GM12864 (cell line): ENCODE measurements at places on chromosomes 11 and 22.

- DNase-seq = no peak
Observed at GRCh38 chr11:7272373-7272772, 20.7 kb downstream of the SYT9 start.

DNA sequence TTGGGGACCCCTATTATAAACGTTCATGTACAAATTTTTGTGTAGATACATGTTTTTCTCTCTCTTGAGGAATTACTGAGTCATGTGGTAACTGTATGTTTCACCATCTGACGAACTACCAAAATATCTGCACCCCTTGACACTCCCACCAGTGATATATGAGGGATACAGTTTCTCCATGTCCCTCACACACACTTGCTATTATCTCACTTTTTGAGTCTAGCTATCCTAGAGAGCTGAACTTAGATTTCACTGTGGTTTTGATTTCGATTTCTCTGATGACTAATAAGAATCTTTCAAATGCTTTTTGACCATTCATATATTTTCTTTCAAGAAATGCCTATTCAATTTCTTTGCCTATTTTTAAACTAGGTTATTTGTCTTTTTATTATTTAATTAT lies 200.2 kb downstream of the PGR start:
- DNase-seq = no peak

GRCh38 chr22:33854724-33855123 lies 65.6 kb downstream of the LARGE1 start:
- DNase-seq = no peak

GRCh38 chr22:46293577-46294260 lies 3.0 kb upstream of the GTSE1 start:
- DNase-seq = no peak

DNA sequence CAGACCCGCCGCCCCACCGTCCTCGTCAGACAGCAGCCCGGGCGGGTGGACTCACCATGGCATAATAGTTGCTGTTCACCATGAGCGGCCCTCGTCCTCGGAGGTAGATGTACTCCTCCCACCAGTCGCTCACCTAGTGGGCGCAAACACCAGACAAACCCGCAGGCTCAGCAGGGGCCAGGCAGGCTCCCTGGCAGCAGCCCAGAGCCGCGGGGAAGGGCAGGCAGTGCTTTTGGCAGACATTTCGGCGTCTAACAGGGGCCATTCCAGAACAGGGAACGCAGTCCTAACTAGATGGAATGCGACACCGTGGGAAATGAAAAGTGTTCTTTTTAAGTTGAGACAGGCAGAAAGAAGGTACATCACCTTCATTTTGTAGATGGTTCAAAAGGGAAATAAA lies 44.9 kb downstream of the CPT1A start:
- DNase-seq = no peak

DNA sequence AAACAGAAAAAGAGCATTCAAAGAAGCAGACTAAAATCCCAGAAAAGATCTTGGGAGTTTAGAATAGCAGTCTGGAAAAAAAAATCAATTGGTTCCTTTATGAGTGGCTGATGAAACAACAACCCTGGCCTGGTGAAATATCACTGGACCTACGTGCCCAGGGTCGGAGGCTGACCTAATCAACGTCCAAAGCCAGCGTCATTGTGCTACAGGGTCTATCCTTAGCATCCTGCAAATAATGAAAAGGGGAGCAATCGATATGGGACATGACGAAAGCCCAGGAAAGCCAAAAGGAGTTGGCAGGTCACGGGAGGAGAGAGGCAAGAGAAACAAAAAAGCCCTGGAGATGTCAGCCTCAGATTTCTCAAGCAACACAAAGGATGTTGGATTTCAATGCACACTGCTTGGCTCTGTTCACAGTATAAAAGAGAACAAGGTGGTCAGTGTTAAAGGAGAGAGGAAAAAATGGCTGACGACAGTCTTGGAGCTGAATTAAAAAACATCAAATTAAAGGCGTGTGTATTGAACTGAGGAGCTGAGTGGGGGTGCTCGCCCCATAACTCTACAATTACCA lies 148.8 kb downstream of the BLID start:
- DNase-seq = no peak

- no peak for DNase-seq
Observed at GRCh38 chr11:86158704-86159580, 85.6 kb upstream of the EED start.

DNA sequence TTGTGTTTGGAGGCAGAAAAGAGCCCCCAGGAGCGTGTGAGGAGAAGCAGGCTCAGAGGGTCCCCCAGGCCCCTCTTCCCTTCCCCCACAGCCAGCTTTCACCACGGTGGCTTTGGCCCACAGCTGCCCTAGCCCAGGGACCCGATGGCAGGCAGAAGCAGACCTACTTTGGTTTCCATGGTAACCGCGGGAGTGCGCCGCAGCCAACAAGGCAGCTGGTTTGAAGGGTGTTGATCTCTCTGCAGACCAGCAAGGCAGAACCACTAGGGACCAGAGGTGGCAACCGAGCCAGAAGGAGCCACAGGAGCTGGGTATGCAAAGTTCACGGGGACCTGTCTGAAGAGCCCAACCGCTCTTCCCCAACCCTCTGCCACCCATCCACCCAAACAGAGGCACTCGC lies 69.4 kb downstream of the BUD13 start:
- DNase-seq = no peak

DNA sequence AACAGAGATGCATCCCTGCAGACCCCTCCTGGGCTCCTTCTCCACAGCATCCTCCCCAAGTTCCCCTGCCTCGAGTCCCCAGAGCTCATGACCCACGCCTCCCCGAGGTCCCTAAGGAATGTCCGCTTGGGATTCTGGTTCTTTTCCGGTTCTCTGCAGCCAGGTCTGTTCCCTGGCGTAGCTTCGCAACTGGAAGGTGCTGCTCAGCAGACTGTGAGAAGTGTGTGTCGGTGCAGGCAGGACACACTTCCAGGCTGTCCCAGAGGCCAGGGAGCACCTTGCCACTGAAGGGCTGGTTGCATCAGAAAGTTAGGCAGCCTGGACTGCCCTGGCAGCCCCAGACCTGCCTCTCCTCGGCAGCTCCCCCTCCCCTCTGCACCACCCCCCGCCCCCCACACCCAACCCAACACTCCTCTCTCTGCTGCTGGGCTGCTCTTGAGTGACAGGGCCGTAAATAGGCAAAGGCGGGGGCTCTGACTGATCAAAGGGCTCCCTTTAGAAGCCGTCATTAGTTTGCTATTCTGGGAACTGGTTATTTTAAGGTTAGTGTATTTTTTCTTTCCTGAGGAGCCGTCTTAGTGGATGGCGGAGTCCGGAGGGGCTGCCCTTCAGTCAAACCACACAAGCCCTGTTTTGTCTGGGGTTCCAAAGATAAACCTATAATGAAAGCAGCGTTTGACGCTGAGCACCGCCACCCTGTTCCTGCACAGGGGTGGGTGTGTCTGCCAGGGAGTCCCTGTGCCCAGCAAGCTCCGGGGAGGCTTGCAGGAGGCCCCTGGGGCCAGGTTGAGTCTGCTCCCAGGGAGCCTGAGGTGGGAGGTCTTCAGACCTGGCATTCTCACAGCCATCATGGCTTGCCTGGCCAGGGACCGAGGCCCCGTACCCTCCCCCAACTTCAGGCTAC lies 88.6 kb upstream of the KCNQ1OT1 start:
- DNase-seq = no peak

GRCh38 chr11:66859686-66860448 lies 3.0 kb downstream of the LRFN4 start:
- DNase-seq = no peak

GRCh38 chr11:116890193-116890592 lies 52.8 kb upstream of the APOA1 start:
- DNase-seq = no peak

DNA sequence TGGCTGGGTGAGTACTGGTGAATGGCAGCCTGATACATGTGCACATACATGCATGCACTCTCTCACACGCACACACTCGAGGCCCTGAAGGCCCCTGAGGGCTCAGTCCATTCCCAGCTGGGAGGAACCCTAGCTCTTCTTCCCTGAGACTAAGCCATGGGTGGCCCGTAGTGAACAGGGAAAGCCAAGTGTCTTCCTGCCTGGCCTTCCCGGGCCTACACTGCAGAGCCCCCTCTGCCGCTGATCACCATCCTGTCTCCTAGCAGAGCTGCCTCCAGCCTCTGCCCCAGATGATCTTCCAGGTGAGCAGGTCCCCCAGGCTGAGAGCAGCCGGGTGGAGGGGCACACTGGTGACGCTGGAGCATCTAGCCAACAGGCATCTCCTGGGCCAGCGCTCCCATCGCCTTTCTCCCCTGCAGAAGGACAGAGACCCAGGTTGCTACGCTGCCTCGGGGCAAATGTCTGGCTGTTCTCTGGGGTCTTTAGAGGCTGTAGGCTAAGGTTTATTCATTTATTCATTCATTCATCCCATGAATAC lies 57.3 kb downstream of the CD82 start:
- DNase-seq = no peak

DNA sequence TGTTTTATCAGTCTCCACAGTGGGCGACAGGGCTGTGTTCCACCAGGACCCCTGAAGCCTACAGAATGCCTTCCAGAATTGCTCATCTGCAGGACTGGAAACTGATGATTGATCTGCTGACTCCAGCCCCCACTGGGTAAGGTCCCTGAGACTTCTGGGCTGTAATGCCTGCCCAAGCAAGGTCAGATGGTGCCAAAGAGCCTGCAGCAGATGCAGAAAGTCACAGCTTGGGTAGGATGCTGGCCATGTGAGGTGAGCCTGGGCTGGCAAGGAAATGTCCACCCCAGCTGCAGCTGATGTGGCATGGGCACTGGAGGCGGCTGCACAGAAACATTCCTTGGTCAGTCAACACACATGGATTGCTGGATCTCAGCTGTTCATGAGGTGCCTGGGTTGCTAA lies 30.9 kb downstream of the LRRC32 start:
- no peak for DNase-seq

DNA sequence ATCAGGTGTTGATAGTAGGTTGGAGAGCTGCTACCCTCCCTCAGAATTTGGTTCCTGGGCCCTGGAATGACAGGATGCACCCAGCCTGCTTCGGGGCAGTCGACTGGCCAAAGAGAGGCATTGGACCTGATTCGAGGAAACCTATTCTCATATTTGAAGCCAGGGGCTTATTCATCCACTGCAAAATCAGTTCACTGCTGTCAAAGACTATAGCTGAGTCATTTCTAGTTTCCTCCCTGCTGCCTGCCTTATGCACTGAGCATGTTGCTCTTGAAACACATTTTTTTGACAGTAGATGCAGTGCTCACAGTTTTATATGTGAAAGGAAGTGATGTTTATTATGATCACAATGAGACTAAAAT lies 565.4 kb downstream of the ETS1 start:
- no peak for DNase-seq

DNA sequence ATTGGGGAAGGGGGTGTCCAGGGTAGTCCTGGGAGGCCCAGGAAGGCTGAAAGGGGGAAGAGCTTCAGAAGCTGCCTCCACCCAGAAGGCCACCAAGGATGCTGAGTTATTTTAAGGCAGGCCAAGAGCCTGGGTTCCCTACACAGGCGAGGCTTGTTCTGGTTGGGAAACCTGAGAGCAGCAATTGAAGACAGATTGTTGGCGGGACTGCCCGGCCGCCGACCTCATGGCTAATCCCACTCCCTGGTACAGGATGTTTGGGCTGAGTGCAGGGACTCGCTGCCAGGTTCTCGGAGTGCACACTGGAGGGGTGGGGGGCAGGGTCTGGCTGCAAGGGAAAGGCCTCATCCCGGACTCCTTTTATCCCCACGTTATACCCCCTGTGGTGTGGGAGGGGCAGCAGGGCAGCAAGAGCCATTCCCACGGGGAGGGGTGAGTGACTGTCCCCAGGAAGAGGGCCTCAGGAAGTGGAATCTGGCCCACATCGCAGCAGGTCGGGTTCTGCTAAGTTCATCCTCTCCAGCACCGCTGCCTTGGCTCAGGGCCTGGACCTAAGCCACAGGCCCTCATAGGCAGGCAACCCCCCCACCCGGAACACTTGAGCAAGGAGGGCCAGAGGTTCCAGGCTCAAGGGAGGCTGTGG lies 43.6 kb upstream of the PRR5 start:
- no peak for DNase-seq

DNA sequence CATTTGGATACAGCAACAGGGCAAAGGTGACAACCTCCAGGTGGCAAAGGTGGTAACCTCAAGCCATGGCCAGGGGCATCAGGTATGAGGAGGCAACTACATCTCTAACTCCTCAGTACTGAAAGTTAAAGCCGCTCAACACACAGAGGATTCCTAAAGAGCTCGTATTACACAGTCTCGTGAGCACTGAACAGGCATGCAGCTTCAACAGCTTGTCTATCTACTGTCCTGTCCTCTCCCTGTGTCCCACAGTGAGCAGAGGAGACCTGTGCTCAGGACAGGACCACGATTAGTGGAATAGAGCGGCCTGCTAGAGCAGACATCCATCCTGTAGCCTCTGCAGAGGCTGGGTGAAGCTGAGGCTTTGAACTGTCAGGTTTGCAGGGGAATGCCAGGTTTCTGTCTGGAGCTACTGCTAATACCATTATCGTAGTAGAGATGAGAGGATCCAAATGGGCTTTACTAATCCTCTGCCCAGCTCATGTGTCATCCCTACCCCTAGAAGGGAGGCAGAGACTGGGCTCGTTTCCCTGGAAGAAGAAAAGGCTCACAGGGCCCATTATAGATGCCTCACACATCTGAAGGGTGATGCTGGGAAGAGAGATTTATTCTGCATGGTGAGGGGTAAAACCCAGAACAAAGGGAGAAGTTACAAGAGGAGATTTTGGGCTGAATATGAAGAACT lies 415.2 kb downstream of the LARGE1 start:
- DNase-seq = no peak

GRCh38 chr11:68735646-68736045 lies 15.7 kb downstream of the TESMIN start:
- no peak for DNase-seq

GRCh38 chr11:80973786-80974185 lies 1533.0 kb upstream of the TENM4 start:
- DNase-seq = no peak

- no peak for DNase-seq
Observed at GRCh38 chr22:24025475-24025874, 14.4 kb downstream of the CABIN1 start.

DNA sequence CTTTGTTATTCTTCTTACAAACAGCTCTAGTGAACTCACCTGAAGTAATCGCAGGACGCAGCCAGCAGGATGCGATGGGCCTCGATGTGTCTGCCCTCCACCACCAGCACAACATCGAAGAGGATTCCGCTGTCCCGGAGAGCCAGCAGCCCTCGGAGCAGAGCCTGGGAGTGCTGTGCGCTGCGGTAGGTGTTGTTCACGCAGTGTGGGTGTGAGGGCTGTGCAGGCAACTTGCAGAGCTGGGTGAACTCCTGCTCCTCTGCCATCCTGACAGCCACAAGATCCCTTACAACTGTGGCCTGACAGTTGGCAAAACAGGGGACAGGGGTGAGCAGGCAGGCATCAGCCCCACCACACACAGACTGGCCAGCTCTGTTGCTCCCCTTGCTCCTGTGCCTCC lies 6.6 kb downstream of the KLHL22 start:
- no peak for DNase-seq

DNA sequence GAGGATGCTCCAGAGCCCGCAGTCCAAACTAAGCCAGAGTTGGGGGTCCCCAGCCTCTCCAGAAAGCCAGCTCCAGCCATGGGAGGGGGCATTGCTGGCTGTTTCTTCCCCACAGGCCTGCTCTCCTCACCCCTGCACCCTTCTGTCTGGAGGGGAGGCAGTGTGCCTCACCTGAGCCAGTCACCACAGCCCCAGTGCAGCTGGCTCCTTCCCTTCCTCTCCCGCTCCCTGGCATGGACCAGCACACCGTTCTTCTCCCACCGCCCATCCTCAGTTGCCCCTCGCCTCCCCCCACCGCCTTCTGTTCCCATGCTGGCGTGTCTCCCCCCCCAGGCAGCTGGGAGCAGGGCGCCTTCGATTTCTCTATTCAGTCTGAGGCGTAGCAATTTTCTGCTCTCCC lies 110.5 kb upstream of the THY1 start:
- DNase-seq = no peak
